ENCODE measurements at places on chromosomes 4 and X.

GRCh38 chr4:47531241-47531953 lies 46.3 kb downstream of the ATP10D start:
- DNase-seq, result peak; percentile 73

DNA sequence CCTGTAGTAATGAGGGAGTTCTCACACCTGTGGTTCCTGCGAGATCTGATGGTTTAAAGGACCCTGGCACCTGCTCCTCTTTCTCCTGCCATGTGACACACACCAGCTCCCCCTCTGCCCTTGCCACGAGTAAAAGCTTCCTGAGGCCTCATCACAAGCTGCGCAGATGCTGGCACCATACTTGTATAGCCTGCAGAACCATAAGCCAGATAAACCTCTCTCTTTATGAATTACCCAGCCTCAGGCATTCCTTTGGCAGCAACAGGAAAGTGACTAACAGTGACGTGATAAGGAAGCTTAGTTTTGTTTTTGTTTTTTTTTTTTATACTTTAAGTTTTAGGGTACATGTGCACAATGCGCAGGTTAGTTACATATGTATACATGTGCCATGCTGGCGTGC lies 130.9 kb downstream of the AFAP1 start:
- no peak for DNase-seq

DNA sequence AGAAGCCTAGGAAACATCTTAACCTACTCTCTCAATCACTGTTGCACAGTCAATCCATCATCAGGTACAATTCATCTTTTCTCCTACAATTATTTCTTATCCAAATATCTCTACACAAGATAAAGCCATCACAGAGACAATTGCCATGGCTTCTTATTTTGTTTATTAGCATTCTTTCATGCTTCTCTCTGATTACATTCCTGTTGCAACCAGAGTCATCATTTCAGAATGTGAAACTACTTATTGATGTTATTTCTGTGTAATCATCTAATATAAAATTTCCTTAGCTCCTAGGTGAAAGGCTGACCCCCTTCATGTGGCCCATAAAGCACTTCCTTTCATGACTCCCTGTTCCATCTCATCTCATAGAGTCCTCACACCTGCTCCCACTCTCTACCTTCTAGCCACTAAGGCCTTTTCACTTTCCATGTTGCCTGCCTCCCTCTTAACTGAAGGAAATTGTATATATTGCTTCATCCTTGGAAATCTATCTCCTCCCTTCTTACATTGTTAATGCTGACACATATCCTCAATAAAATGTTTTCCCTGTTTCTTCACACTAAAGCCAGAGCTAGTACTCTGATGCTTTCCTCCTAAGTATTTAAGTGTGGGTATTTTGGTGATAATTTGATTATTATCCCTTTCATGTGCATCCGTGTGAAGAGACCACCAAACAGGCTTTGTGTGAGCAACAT lies 829.9 kb downstream of the FAT4 start:
- no peak for DNase-seq

DNA sequence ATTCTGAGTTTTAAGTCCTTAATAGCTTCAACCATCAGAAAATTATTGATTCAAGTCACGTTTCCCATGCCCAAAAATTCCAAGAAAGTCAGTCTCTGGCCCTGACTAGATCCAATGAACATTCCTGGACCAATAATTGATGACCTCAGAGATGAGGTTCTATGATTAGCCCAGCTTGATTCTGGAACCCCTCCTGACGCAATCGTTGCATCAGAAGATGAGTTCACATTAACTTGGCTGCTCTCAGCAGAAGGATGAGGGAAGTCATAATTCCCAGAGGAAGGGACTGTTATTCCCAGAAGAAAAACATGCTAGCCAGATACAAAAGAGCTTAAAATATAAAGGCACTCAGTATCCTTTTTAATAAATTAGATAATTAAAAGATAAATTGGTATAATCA lies 34.3 kb upstream of the CPEB2 start:
- DNase-seq, result no peak

DNA sequence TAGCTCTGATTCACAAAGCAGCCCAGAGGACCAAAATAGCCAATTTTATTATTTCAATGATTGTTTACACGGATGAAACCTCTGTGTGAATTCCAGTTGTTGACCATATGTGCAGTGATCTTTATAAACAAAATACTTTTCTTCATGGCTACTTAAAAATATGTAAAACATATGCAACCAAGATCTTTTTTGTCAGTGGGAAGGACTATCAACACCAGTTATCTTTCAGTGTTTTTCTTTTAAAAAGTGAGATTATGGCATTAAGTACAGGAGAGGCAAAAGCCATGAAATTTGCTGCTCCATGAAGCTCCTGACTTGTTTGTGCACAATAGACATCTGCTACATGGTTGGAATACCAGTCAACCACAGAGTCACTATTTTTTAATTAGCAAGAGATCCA lies 184.4 kb downstream of the DKK2 start:
- DNase-seq, result no peak

All from CD4-positive, alpha-beta T cell treated with Interleukin-21 for 1 hour (primary cell).